ENCODE measurements at places on chromosomes 2 and 18.
A peak's percentile ranks its signal among the peaks of the same experiment; 100 is the strongest.

- no peak for DNase-seq
These were observed 185.3 kb downstream of the NYAP2 start for GRCh38 chr2:225584796-225585195.

DNA sequence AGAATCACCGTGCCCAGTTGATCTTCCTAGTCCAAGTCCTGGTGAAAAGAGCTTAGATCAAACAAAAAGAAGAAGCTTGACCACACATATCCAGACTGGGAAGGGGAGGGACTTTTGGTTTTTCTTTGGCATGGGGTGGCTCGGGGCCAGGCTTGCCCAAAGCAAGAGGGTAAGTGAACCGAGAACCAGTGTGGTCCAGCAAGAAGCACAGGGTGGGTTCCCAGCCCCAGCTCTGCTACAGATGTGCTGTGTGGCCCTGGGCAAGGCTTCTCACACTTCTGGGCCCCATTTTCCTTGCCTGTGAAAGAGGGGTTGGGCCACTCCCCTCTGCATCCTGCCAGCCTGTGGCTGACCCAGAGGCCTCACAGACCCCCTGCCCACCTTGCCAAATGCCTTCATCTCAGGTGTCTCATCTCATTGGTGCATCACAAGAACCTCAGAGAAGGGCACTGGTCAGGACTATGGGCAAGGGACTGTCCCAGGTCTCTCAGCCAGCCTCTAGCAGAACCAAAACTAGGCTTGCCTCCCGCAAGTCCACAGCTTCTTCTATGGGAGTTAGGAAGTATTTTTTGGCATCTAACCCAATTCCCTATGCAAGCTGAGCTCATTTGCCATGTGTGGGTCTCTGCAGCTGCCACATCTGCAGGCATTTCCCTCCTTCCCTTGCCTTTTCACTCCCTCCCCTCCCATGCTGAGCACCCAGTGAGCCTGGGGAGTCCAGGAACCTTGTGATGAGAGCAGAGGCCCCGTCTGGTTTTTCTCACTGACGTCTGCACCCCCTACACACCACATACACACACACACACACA is 6.9 kb downstream of the ATP6V1B1 start:
- DNase-seq: no peak

DNA sequence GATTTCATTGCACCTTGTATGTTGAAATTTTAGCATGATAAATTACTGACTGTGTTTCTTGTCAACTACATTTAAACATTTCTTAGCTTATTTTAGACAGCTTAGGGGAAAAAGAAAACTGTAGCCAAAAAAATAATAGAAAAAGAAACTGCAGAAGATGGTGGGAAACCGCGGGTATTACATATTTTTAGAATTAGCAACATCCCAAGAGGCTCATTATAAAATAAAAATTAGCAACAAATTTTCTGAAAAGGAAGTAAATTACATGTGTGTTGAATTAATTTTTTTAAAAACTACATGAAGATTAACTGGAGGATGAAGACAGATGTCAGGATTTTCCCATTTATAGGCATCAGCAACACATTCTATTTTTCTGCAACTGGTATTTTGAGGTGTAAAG is 4.3 kb downstream of the PELI1 start:
- no peak for DNase-seq

DNA sequence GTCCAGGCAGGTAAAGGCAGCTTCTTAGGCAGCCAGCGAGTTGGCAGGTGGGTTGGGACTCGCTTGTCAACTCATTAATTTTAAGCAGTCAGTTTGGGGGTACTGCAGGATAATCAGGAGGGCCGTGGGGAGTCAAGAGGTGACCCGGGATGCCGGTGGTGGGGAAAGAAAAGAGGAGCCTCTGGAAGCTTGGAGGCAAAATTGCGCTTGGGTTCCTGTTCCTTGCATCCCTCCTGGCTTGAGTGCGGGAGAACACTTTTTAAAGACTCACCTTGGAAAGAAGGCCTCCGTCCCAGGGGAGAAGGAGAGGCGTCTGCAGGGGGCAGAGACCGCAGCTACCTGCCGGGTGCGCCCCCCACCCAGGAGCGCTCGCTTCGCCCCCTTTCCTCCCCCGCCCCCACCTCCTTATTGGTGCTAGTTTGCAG is at the start of gene KCNJ3:
TSS of gene KCNJ3 (plus strand) at position 400 of the 425 bp plus-strand sequence. CDS start 81 bp downstream, outside the sequence.
- no peak for DNase-seq

DNA sequence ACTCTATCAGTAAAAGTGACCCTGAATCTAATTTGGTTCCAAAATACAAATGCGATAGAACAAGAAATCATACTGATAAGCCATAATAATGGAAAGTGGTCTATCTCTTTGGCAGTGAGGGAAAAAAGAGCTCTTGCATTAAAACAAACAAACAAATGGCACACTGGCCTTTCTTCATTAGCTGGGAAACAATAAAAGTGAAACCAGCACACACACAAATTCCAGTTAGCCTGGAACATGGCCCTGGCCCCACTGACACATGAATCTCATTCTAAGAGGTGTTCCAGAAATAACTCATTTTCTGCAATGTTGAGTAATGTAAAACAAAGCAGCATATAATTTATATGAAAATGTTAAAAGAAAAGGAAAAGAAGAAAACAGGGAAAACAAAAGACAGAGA is 79.3 kb upstream of the TGFA start:
- DNase-seq: no peak

GRCh38 chr2:241734467-241735208 is at the start of gene D2HGDH:
TSS of gene D2HGDH (plus strand) at chr2:241734630. CDS start at chr2:241735225, 595 bp downstream.
- peak; percentile 96 for DNase-seq

DNA sequence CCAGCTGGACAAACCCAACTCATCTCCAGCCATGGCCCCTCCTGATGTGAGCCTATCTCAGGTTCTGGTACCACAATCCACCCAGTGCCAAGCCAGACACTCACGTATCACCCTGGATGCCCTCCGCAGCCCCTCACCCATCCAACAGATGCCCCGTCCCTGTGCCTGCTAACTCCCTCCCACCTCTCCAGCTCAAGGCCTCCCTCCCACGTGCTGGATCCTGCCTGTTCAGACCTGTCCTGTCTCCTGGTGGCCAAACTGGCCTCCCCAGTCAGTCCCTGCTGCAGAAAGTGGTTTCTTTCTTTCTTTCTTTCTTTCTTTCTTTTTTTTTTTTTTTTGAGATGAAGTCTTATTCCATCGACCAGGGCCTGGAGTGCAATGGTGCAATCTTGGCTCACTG is 86.2 kb downstream of the RRM2 start:
- no peak for DNase-seq

- no peak for DNase-seq
These were observed 21.8 kb downstream of the COLEC12 start for GRCh38 chr18:478681-479080.

GRCh38 chr2:97924194-97924593 is 71.6 kb downstream of the TMEM131 start:
- no peak for DNase-seq

DNA sequence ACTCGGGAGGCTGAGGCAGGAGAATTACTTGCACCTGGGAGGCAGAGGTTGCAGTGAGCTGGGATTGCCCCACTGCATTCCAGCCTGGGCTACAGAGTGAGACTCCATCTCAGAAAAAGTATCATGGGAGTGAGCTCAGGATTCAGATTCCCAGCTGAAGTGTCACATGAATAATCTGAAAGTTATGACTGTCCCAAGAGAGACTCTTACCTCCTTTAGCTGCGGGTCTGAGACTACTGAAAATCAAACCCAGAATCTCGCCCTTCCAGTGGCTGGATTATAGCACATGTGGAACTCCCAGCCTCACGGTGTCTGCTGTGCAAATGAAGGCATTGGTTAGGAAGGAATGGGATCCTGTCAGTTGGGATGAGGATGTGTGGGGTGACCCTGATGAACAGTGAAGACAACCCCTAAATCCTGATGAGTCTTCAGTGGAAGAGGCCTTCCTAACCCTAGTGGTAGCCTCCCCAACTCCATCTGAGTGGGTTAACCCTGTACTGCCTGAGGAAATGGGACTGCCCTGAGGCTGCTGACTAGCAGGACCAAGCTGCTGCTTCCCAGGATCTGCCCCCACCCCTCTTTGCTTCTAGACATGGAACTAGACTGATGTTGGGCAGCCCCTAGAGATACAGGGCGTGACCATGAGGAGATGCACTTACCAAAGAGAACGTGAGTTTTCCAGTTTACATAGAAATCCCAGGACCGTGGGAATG is 16.5 kb downstream of the BOK start:
- DNase-seq: no peak

GRCh38 chr18:3177902-3178687 is 41.7 kb downstream of the MYOM1 start:
- DNase-seq: no peak

DNA sequence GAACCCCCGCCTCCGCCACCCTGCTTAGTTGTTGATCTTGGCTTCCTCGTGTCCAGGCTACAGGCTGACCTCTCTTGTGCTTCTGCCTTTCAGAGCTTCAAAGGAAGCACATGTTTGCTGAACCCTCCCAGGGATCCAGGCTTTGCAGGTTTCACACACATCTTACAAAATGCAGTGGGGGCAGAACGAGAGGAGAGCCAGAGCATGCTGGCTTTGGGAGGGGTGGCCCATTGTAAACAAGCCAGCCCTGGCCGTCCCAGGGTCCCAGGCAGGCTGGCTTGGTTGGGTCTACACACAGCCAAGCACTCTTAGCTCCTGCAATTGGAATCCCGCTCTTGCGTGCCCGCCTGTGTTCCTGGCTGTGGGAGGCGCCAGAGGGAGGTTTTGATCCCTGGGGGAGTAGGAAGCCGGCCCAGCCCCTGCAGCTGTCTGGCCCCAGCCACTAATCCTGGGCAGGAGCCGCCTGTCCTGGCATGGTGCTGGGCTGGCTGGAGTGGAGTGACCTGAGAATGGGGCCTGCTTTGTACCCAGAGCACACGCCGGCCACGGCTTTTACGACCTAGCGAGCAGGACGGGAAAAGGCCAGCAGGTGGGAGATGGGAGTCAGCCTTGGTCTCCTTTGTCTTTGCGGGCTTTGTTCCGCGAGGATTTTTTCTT is 53.9 kb downstream of the SH3BP4 start:
- DNase-seq: peak; percentile 18

GRCh38 chr2:219010162-219010756 is 17.0 kb upstream of the CRYBA2 start:
- no peak for DNase-seq

DNA sequence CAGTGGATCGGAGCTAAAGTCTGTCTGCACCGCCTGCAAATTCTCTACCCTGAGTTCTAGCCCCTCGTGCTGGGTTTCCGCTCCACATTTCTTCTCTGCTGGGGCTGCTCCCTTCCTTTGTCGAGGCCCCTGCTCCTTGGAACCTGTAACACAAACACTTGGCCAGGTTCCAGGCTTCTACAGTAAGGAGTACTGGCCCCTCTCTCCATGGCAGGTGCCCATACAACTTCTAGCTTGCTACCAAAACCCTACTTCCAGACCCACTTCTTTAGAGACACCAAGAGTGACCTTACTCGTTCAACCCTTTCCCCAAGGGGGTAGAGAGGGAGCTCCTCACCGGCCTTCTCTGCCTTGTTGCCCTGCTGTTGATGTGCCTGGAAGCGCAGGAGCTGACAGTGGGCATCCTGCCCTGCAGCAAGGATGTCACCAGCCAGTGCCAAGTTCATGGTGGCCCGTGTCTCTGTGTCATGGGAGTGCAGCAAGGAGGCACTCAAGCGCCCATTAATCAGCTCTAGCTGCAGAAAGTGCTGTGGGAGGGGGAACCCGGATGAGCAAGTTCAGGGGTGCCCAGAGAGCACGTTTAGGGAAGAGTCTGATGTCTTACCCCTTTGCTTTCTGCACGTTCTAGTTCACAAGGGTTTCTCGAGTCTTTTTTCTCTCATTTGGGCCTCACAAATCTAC is 1.1 kb downstream of the PREB start:
- DNase-seq: no peak

- no peak for DNase-seq
These were observed 133.0 kb upstream of the CELF4 start for GRCh38 chr18:37698508-37699040.

- no peak for DNase-seq
These were observed 5.6 kb downstream of the RPL31 start for GRCh38 chr2:101007415-101008345.

- DNase-seq: no peak
These were observed 19.8 kb downstream of the ZNF407 start for GRCh38 chr18:74617486-74617885.

- no peak for DNase-seq
These were observed 319.1 kb downstream of the TRIB2 start for GRCh38 chr2:13035866-13036265.

GRCh38 chr18:66742832-66743231 is 138.9 kb upstream of the CDH19 start:
- DNase-seq: no peak

DNA sequence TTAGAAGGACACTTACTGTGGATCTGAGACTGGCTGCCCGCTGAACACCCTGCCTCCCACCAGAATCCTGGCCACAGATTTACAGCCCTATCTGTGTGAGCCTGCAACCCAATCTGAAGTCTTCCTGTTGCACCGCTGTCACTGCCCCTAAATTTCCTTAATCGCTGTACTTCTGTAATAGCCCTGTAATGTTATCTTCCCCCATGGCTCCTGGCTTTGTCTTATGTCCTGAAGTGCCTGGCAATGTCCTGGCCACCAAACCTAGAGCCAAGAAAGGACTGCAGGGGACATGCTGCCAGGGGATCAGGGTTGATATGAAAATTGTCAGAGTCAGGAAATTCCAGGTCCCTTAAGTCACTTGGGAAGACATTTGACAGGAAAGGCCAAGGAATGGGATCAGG is 52.7 kb downstream of the FHOD3 start:
- no peak for DNase-seq

DNA sequence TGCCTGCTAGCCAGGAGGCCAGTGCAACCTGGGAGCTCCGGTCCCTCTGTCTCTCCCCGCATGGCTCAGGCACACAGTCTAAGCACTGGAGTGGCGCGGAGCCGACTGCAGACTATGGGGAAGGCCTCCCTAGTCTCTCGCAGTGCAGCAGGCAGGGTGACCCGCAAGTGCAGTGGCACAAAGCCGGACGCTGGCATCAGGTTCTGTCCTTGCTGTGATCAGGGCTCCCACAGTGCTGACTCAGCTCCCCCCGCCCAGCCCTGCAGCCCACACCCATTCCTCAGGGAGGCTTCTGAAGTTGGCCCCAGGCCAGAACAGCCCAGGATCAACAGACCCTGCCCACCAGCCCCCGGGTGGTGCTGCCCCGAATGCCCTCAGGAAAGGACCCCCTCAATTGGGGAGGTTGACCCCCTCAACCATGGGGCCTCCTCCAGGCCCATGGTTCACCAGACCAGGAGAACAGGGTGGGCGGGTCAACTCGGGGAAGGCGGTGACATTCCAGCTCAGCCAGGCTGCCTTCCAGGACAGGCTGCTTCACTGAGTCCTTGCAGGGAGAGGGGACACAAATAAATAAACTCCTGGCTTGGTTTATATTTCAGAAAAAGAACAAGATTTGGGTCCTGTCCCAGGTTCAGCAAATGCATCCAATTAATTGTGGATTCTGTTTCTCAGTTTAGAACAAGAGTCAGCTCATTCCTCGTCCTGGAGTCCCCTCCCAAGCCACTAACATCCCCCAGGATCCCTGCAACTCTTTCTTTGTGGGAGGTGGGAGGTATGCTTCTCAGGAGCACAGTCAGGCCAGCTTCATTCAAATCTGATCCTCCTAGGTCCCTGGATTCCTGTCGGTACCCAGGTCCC is 12.2 kb downstream of the BIN1 start:
- no peak for DNase-seq
